ENCODE measurements at places on chromosomes 5 and 9. TPM values are rescaled to one million over a fixed set of nuclear protein-coding genes. Genes with fewer than 3 reads are reported as not detected.

FST gene
- 4.0 TPM for total RNA-seq

PCDHA9 gene
- total RNA-seq: 1.4 TPM

PTGR1 gene
- 51.5 TPM for total RNA-seq

GRCh38 chr5:101424530-101425175 lies 521.6 kb upstream of the ST8SIA4 start:
- no peak for DNase-seq

- no peak for DNase-seq
These were observed 221.1 kb downstream of the FANCC start for GRCh38 chr9:95096381-95096780.

DNA sequence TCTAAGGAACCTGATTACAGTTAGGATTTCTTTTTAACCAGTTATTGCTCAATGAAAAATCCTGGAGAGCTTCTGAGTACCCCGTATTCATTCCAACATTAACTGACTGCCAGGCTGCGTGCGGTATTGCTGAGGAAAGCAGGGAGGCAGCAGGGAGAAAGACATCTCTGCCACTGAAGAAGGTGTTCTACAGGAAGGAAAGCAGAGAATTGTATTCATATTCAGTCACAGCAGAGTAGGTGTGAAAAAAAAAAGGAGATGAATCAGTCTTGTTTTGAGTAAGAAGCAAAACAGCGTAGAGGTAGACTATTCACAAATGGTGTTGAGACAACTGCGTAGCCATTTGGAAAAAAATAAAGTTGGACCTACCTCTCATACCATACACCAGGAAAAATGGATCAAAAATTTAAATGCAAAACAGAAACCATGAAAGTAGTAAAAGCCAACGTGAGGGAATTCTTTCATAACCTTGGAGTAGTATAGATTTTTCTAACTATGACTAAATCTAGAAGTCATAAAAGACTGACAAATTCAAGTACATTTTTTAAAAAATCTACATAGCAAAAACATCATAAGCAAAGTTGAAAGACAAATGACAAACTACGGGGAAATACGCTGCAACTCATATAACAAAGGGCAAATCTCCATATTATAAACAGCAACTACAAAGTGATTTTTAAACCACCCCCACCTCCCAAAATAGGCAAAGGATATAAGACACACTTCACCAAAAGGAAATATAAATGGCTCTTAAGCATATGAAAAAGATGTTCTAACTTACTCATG lies 9.9 kb upstream of the NR4A3 start:
- DNase-seq: no peak

- DNase-seq: no peak
These were observed 65.3 kb upstream of the SMC2 start for GRCh38 chr9:104028827-104029226.

DNA sequence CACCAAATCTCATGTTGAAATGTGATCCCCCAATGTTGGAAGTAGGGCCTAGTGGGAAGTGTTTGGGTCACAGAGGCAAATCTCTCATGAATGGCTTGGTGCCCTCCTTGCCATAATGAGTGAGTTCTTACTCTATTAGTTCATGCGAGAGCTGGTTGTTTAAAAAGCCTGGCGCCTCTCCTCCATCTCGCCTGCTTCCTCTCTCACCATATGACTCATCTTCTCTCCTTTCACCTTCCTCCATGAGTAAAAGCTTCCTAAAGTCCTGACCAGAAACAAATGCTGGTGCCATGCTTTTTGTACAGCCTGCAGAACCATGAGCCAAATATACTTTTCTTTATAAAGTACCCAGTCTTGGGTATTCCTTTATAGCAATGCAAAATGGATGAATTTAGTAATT lies 20.9 kb upstream of the ARHGAP26 start:
- DNase-seq: no peak

DNA sequence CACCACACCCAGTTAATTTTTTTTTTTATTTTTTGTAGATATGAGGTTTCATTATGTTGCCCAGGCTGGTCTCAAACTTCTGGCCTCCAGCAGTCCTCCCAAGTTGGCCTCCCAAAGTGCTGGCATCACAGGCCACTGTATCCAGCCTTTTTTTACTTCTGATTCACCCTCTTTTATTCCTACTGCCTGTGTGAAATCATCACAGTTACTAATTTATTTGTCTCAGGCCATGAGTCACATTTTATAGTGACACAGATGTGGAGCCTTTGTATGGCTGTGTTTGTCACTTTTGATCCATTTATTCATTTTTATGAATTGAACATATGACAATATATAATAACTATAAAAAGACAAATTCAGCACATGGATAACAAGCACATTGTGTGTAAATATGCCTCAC lies 67.1 kb upstream of the SNX2 start:
- DNase-seq: no peak
